ENCODE measurements at places on chromosomes 1 and 21.
A peak's percentile ranks its signal among the peaks of the same experiment; 100 is the strongest.

DNA sequence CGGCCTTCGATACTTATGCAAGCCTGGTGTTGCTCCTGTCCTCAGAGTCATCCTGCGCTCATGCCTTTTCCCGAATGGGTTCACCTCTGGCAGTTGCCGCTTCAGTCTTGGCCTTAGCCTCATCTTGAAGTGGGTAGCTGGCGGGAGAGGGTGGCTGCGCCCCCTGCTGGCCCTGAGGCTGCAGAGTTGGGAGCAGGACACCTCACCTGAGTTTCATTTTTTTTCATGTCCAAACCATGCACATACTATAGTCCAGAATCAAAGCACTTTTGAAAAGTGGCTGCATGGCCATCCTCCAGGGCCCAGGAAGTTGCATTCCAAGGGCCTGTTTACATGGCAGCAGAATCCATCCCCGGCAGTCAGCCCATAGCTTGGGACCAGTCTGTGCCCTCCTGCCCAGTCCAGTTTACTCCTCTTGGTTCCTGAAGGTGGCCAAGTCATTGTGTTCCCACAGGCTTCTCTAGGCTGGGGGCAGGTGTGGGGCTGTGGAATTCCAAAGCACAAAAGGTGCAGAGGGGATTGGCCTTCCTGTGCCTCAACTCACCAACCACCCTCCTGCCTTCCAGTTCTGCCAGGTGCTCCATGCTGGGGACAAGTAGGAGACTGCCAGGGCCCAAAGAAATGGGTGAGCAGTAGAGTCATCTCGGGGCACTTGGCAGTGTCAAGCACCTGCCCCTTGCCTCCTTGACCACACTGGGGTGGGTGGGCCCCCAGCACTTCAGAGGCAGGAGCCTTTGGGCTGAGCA is 44.0 kb downstream of the YARS1 start:
- peak; percentile 17 for DNase-seq

- DNase-seq, result no peak
Measured at GRCh38 chr1:47872886-47873285, 124.3 kb downstream of the TRABD2B start.

DNA sequence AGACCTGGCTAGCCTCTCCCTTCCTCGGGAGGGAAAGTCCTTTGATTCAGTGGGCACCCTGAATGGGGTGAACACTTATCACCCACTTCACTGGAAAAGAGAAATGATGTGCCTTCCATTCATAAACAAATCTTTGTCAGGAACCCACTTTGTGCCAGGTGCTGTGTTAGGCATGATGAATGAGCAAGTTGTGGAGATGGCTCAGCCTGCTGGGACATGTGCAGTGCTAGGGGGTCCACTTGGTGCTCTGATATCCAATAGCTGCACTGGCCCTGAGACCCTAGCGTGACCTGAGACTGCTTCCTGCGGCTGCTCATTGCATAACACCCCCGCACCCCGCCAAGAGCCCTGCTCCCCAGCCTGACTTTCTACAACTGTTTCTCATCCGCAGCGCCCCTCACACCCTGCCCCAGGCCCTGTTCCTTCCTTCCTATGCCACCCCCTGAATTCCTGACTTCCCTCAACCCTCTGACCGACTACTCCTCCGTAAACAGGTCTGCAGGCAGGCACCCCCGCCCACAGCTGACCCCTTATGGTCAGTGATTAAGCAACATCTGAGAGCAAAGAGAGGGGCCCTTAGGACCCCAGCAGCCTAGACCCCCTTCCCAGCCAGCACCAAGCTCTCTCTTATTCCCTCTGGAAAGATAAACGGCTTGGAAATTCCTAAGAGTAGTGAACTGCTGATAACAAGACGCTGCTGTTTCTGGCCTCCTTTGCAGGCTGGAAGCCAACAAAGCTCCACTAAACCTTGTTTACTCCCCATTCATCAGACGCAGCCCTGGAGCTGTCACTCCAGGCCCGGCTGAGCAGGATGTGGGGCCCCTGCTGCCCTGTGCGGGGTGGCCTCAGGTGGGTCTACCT is 12.9 kb downstream of the CSRP1 start:
- DNase-seq, result no peak

DNA sequence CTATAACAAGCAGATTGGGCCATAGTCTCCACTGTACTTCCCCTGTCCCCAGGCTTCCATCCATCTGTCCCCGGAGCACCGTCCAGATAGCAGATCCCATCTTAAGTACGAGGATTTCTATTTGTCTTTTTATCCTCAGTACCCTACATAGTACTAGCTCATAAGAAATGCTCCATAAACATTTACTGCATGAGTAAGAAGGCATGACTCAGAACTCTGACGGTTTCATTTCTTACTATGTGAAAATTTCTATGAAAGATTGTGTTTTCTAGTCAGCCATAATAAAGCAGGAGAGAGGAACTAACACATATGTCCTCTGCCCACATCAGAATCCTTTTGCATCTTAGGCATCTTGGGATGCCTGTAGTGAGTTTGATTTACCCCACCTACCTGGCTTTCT is 49.5 kb downstream of the CHD1L start:
- no peak for DNase-seq

- peak; percentile 70 for DNase-seq
Measured at GRCh38 chr1:155000726-155001424, 1.7 kb upstream of the ZBTB7B start.

- DNase-seq, result no peak
Measured at GRCh38 chr1:165129568-165130164, 226.8 kb downstream of the LMX1A start.
